Pericardium fibroblast (primary cell): ENCODE measurements at places on chromosomes 11 and 22. TPM values are rescaled to one million over a fixed set of nuclear protein-coding genes. Genes with fewer than 3 reads are reported as not detected.

Gene PKP3
- 1.9 and 11.9 TPM in 2 replicates for total RNA-seq

Gene DEFB131B
- total RNA-seq, result not detected in 2 replicates

Gene KDM4D
- 0.35 and 0.77 TPM in 2 replicates for total RNA-seq

Gene USP2
- 0.58 TPM in 1 of 2 replicates, not detected in the other for total RNA-seq

Gene TRPC6
- 0.43 and 0.82 TPM in 2 replicates for total RNA-seq

Gene YIF1A
- total RNA-seq, result 149 and 223 TPM in 2 replicates

Gene DMC1
- 0.23 and 1.7 TPM in 2 replicates for total RNA-seq
